ENCODE measurements at places on chromosomes 13 and 19.

- H3K27ac ChIP-seq, result no peak overlapping the region
- no peak overlapping the region for H3K4me3 ChIP-seq
- no peaks in the 10 kb centered on the region for H3K36me3 ChIP-seq
- peaks cover 11% of the 10 kb centered on the region for H3K4me1 ChIP-seq
Observed at GRCh38 chr19:43457809-43458208, 7.6 kb downstream of the LYPD3 start.

DNA sequence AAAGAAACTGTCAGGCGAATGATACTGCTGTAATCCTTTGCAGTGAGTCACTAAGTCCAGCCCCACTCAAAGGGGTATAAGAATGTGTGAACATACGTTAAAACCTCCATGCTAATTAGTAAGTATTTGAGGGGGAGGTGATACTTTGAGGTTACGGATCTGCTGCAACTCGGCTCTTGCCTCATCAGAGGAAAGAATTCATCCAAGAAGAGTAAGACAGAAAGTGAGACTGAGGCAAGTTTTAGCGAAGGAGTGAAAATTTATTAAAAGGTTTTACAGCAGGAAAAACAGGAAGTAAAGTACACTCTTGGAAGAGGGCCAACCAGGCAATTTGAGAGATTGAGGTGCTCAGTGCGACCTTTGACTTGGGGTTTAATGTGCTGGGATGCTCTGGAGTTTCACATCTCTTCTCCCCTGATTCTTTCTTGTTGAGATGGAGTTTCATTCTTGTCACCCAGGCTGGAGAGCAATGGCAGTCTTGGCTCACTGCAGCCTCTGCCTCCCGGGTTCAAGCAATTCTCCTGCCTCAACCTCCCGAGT is 9.8 kb downstream of the CLEC4M start:
- no peaks in the 10 kb centered on the region for H3K36me3 ChIP-seq
- H3K4me3 ChIP-seq, result no peak overlapping the region
- peaks cover 9% of the 10 kb centered on the region for H3K27me3 ChIP-seq
- peak overlapping the region; percentile 31 for H3K27ac ChIP-seq
- DNase-seq, result peak; percentile 24

- H3K36me3 ChIP-seq, result peaks cover 4% of the 10 kb centered on the region
- peaks cover 41% of the 10 kb centered on the region for H3K4me1 ChIP-seq
- no peak for DNase-seq
- H3K27ac ChIP-seq, result peak overlapping the region; percentile 43
Observed at GRCh38 chr19:16898361-16899015, 9.7 kb downstream of the F2RL3 start.

GRCh38 chr19:49801401-49801888 is 11.6 kb downstream of the FUZ start:
- H3K4me3 ChIP-seq, result no peak overlapping the region
- no peak for DNase-seq
- H3K4me1 ChIP-seq, result peaks cover 5% of the 10 kb centered on the region
- peaks cover 40% of the 10 kb centered on the region for H3K36me3 ChIP-seq

Data from activated CD8-positive, alpha-beta T cell treated with anti-CD3 and anti-CD28 coated beads, Interleukin-2, amount 10 ng/mL, durations not matched to agents 7 days and 5 days (primary cell).